Lower lobe of right lung (tissue), 2 donors: ENCODE measurements at places on chromosomes 1 and 21.

DNA sequence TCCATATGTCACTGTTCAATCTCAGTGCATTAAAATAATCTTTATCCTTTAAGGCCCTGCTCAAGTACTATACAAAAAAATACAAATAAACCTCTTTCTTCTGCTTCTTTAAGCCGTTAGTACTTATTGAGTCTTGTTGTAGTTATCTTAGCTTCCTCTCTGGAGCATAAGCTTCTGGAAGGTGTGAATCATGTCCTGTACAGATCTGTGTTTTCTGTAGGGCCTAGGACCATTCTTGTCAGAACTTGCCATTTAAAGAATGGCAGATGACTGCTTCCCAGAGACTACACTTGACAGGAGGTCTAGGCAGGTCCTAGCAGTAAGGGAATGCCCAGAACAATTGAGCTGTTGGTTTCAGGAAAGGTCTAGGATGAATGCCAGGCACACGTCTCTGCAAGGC lies 12.9 kb downstream of the NEK7 start:
- DNase-seq = no peak

GRCh38 chr1:226325178-226325577 lies 16.2 kb upstream of the LIN9 start:
- DNase-seq = no peak

DNA sequence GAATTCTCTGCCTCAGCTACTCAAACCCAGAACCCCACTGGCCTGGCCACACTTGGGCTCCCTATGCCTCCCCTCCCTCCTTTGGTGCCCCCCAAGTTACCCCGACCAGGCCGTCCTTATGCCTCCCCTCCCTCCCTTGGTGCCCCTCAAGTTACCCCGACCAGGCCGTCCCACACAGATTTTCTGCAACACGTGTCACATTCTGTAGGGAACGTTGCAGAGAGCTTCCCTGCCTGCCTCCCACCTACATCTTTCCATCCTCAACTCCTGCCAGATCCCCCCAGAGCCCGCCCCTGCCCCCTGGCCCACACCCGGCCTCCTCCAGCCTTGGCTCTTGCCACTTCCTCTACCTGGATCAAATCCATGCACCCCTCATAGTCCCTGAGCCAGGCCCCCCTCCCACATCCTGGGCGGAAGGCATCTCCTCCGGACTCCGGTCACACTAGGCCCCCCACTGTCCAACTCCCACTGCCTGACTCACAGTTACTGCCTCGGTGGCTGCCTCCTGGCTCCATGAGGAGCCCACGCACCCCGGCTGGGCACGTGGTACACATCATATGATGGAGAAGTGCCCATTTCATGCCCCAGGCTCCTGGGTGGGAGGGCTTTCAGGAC lies 41.2 kb downstream of the KCNAB2 start:
- DNase-seq = no peak

- peak; percentile 57 for DNase-seq
Observed at GRCh38 chr1:209805341-209805781, 581 bp downstream of the IRF6 start.

GRCh38 chr21:46028573-46029091 lies 47.1 kb downstream of the COL6A1 start:
- no peak for DNase-seq

- DNase-seq = peak; percentile 86
Observed at GRCh38 chr1:214261206-214262123, 19.5 kb upstream of the SMYD2 start.

DNA sequence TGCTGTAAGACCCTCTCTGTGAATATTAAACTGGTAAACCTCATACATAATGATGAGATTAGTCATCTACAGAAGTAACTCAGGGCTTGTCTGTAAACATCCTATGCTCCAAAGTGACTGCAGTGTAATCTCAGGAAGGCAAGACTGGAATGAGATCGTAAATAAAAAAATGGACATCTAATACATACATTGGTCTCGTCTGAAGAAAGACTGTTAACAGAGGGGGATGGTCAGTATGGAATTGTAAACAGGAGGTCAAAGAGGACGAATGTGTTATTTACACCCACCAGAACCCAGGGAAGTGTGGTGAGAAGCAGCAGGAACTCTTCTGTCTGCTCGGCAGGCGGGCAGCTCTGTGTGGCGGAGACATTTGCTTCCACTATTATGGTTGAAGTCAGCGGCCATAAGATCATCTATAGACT lies 51.4 kb downstream of the DISC1 start:
- no peak for DNase-seq

- DNase-seq = no peak
Observed at GRCh38 chr1:152543820-152544219, 22.8 kb downstream of the LCE3E start.

GRCh38 chr1:19128968-19129514 lies 81.0 kb downstream of the UBR4 start:
- DNase-seq = no peak

DNA sequence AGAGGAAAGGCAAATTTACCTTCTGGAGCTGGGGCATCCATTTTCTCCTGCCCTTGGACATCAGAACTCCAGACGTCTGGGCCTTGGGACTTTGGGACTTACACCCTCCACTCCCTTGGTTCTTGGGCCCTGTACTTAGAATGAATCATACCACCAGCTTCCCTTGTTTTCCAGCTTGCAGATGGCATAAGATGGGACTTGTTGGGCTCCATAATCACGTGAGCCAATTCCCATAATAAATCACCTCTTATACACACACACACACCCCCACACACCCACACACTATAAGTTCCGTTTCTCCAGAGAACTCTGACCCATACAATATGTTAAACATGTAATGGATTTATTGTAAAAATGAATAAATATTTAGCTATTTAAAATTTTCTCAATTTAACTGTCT lies 185.7 kb downstream of the GIPC2 start:
- DNase-seq = no peak

DNA sequence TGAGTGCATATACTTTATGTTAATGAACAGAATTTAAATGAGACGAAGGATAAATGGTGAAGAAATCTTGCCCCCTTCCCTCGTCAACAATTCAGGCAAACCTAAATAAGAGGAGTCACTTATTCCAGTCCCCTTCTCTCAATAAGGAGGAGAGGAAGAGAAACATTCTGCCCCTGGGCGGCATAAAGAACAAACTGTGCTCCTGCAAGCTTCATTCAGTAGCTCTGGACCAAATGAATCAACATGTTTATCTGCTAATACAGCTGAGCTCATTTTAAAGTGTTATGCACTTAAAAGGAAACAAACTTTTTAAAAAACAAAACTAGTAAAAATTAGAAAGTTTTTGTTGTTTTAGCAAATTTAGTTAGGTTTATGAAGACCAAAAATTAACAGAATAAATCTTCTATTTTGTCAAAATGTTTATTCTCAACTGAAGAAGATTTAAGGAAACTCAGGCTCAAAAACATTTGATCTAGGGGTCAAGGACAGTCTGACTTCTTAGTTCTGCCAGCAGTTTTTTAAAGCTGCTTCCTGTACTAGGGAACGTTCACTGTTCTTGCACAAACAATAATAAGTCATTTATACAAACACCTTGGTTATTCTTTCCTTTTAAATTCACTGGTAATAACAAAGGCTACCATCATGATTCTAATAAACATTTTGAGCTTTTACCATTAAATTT lies 58.3 kb downstream of the AKT3 start:
- DNase-seq = no peak
